ENCODE measurements at places on chromosomes 1 and 21. TPM values are rescaled to one million over a fixed set of nuclear protein-coding genes. Genes with fewer than 3 reads are reported as not detected.

- DNase-seq, result no peak
These were observed 11.5 kb downstream of the HIPK1 start for GRCh38 chr1:113940365-113941244.

GRCh38 chr1:172252321-172252720 is 168.2 kb upstream of the C1orf105 start:
- no peak for DNase-seq

DNA sequence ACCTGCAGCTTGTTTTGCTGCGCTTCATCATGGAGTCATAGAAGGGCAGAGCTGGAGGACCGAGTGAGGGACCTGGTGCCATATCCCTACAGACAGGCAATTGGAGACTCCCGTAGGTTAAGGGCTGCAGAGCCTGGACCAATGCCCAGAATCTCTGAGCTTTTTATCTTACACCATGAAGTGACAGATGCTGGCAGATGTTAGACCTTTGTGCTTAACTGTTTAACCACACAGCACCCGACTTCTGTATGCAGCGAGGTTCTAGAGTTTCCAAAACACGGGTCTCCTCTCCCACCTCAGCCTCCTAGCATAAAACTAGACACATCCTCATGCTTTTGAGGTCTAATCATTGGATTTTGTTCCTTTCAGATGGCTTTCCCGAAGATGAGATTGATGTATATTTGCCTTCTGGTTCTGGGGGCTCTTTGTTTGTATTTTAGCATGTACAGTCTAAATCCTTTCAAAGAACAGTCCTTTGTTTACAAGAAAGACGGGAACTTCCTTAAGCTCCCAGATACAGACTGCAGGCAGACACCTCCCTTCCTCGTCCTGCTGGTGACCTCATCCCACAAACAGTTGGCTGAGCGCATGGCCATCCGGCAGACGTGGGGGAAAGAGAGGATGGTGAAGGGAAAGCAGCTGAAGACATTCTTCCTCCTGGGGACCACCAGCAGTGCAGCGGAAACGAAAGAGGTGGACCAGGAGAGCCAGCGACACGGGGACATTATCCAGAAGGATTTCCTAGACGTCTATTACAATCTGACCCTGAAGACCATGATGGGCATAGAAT is 47.6 kb downstream of the B3GALT5 start:
- DNase-seq, result no peak

- no peak for DNase-seq
These were observed 28.1 kb downstream of the SLC5A9 start for GRCh38 chr1:48250572-48250971.

- no peak for DNase-seq
These were observed 1211.6 kb upstream of the ADGRL4 start for GRCh38 chr1:80218112-80218511.

GRCh38 chr1:23810818-23811540 is 10.4 kb upstream of the GALE start:
- no peak for DNase-seq

- DNase-seq, result no peak
These were observed 62.7 kb downstream of the SKI start for GRCh38 chr1:2290595-2291510.

- DNase-seq, result no peak
These were observed 23.6 kb downstream of the VANGL2 start for GRCh38 chr1:160423966-160424365.

DNA sequence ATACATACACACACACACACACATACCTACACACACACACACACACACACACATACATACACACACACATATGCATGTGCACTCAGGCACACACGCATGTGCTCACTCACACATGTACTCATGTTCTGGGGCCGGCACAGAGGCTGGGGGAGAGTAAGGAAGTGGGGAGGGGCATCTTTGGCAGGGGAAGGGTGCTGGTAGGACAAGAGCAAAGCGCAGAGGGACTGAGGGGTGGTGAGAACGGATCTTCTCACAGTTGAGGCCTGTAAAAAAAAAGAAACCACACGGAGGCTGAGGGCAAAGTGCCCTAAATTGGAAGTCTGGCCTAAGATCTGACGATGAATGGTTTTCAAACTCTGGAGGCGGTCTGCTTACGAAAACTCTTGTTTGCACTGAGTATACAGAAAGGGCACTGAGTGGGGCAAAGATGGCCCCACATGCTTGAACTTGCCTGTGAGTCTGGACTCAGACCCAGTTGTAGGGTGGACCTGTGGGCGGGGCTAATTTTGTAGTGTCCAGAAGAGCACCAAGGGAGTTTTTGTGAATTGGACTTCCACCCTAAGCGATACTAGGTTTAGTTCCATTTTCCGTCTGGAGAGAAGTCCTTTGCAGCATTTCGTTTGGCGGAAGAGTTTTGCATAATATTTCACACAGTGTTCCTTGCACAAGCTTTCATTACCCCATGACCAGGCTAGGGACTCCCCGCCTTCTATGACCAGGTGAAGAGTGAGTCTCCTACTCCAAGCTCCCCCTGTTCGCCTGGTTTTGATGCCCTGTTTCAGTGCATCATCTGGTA is 79.3 kb upstream of the LYST start:
- no peak for DNase-seq

DNA sequence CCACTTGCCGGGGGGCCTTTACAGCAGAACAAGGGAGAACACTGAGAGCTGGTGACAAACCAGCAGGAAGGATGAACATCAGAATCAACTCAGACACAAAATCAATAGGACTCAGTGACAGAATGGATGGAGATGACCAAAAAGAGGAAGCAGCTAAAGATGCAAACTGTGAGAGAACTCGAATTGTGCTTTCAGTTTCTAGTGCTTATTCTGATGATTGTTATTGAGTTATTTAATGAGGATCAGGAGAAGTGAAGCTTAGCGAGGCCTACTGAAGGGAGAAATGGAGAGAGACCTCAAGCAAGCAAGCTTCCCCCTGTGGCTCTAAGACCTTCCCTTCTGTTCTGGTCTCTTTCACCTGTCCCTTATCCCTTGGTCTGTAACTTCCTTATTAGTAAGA is 30.3 kb upstream of the TMEM125 start:
- DNase-seq, result no peak

DNA sequence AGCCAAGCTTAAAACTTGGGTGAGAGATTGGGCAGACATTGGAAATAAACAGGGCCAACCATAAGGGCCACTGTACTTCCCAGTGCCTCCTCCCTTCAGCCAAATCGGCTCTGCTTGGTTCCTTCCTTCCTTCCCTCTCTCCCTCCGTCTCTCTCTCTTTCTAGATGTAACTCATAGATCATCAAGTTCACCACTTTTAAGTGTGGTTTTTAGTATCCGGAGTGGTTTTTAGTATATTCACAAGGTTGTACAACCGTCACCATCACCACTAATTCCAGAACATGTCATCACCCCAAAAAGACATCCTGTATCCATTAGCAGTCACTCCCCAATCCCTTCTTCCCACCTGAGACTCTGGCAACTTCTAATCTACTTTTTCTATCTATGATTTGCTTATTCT is 51.0 kb downstream of the MYSM1 start:
- no peak for DNase-seq

DNA sequence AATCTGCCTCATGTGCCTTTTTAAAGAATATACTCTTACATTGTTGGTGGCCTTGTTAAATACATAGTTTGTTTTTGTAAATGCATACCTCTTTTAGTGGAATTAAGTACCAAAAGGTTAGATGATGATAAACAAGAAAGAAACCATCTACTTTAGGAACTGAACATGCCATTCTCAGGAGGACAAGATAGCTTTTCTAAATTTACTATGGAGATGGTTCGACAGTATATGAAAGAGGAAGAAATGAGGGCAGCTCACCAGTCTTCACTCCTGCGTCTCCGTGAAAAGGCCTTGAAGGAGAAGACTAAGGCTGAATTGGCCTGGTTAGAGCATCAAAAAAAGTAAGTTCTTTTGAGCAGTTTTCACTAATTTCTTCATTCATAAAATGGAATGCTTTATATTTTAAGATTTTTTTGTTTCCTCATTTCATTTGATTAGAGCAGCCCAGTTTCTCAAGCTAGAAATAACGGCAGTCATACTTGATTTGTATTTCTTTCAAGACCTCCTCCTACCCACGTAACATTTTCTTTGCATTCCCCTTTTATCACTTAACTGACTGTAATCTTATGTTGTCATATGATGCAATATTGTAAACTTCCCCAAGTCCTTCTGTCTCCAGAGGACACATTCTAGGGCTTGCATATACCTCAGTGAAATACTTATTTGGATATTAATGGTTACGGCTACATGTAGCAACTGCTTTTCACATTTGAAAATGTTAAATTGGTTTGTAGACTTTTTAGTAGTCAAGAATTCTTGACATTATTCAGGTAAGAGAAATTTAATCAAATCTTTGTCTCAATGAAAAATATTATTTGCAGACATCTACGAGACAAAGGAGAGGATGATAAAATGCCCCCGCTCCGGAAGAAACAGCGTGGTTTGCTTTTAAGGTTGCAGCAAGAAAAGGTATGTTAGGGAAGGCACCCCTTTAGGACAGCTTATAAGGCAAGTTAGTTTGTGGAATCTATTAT is 99.3 kb downstream of the CEP350 start:
- DNase-seq, result no peak

- peak; percentile 55 for DNase-seq
These were observed 948 bp downstream of the STK40 start for GRCh38 chr1:36384542-36385409.

- no peak for DNase-seq
These were observed 49.7 kb downstream of the SYF2 start for GRCh38 chr1:25182629-25183028.

DNA sequence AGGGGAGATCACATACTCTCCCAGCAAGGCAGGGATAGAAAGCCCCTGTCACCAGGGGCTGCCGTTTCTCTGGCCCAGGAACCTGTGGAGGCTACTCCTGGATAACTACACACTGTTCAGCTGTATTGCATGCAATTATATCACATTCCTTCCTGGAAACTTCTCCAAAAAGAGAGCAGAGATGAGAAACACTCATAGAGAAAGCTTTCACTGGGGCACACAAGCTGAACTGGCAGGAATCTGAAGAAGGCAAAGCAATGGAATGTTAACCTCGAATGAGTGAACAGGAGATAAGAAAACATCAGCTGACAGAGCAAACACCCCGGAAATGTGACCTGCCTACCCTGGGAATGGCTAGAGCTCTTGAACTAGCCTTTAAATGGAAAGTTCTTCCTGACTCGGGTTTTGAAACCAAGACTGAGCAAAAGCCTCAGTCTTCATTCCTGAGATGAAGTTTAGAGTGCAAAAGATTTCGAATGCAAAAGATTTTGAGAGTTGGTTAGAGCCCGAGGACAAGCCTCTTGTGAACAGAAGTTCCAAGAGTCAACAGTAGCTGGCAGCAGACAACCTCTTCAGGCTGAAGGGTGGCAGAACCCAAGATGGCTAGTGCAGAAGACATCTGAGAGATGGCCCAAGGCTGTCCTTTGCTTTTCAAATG is 32.3 kb downstream of the CCN1 start:
- no peak for DNase-seq

DNA sequence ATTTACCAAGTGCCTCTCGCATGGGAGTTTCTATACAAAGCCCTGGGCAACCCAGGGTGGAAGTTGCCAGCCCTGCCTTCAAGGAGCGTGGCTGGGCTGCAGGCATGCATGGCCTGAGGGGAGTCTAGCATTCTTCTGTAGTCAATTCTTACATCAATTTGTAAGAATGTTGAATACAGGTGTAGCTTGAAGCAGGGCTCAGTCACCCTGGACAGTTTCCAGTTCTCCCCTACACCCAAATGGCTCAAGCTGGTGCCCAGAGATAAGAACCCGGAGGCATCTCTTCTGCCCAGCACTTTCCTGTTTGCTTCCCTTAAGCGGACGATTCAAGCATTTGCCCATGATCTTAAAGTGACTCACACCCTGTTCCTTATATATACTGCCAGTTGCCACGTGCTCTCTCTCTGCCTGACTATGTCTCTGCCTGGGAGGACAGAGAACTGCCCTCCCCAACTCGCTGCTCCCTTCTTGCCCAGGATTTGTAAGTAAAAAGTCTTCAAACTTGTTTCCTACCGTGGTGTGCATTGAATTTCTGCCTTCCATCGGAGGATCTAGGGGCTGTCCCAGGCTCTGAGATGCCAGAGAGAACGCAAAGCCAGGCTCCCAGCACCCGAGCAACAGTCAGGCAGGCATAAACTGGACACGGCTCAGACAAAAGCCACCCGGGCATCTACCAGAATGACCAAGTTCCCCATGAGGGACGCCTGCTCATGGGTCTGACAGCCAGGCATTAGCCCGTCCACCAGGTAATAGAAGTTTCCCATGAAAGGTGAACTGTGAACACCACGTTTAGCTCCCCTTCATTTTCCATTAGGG is 50.9 kb upstream of the AJAP1 start:
- no peak for DNase-seq

DNA sequence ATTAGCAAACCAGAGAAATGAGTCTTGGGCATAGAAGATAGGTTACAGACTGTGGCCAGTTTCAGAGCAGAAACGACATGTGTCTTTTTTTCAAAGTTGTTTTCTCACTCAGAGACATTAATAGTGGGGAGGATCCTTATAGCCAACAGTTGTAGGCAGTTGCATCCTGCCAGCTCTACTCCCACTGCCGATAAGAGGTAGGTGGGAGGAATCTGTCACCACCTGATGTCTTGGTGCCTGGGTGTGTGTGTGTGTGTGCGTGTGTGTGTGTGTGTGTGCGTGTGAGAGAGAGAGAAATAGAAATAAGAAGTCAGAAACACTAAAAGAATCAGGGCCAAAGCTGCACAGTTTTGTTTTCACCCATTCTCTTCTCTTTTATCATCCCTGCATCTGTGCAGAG is 219.5 kb downstream of the ZP4 start:
- DNase-seq, result no peak

GRCh38 chr1:169289016-169289415 is 78.6 kb downstream of the NME7 start:
- DNase-seq, result no peak

GRCh38 chr1:12409681-12410080 is 179.9 kb downstream of the VPS13D start:
- DNase-seq, result no peak

DNA sequence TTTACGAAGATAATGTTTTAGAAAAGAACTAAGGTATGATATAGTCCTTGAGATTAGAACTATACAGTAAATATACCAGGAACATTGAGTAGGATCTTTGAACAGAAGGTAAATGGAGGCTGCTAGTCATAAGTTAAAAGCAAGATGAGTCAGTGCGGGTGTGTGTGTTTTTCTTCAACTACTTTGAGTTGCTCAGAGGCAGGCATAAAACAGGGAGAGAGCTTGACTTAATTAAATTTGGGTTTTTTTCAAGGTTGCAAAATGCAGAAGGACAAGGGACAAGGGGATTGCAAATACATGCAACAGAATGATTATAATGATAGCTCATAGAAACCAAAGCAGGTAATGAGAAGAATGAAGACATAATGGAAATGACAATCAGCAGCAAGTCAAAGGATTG is 815.1 kb downstream of the NCAM2 start:
- no peak for DNase-seq

Gene OR10J1
- total RNA-seq, result not detected

Gene TP73
- total RNA-seq, result 2.4 TPM

Gene CFHR5
- not detected for total RNA-seq

Gene KRTAP7-1
- not detected for total RNA-seq

Gene ZNF691
- 18.1 TPM for total RNA-seq

Gene SLAMF1
- total RNA-seq, result not detected

Gene FBXO2
- 5.6 TPM for total RNA-seq

Gene C1orf226
- total RNA-seq, result 5.1 TPM

Gene CAMK1G
- total RNA-seq, result 2.7 TPM

Gene SNX7
- 29.7 TPM for total RNA-seq

Gene CTNNBIP1
- total RNA-seq, result 74.9 TPM

Gene S100A7A
- total RNA-seq, result not detected

Gene PGLYRP4
- total RNA-seq, result not detected

Gene RGSL1
- total RNA-seq, result not detected

Gene TMPRSS3
- total RNA-seq, result 14.4 TPM

Gene HMGCS2
- total RNA-seq, result 105 TPM

Gene NMNAT2
- 3.3 TPM for total RNA-seq

Gene MMP23B
- 5.3 TPM for total RNA-seq
